ENCODE measurements at places on chromosomes 6 and 20. TPM values are rescaled to one million over a fixed set of nuclear protein-coding genes. Genes with fewer than 3 reads are reported as not detected.

The CCN5 gene
- not detected for total RNA-seq

The VWA7 gene
- total RNA-seq, result 3.2 TPM

The VIP gene
- 0.93 TPM for total RNA-seq

- DNase-seq, result no peak
These were observed 27.0 kb upstream of the ZFAND3 start for GRCh38 chr6:37792457-37793033.

- DNase-seq, result no peak
These were observed 791 bp upstream of the STX11 start for GRCh38 chr6:144149558-144149893.

- DNase-seq, result no peak
These were observed 67.3 kb upstream of the DDR1 start for GRCh38 chr6:30816791-30817739.

DNA sequence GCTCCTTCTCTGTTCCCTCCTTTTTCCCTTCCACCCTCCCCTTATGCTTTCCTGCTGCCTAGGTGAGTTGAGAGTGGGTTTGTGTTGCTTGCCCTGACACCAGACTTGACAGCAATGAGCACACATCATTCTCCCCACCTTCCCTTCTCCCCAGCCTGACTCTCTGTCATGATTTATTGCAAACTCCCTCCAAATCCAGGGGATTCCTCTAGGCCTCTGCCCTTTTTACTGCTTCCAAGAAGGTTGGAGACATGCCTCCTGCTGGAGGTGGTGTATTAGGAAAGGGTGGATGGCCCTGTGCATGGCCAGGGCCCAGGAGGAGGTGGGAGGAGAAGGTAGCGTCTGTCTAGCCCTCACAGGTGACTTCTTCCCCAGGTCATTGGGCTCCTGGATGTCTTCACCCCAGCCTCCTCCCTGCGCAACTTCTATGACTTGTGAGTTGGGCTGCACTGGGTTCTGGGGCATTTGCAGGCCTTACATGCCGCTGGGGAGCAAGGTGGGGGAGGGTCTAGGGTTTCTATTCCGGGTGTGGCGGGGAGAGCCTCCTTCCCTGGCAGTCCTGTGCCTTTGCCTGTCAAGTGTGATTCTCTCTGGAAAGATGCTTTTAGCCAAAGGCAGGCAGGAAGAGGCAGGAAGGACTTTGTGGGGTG lies 2.1 kb downstream of the MAPK13 start:
- no peak for DNase-seq

DNA sequence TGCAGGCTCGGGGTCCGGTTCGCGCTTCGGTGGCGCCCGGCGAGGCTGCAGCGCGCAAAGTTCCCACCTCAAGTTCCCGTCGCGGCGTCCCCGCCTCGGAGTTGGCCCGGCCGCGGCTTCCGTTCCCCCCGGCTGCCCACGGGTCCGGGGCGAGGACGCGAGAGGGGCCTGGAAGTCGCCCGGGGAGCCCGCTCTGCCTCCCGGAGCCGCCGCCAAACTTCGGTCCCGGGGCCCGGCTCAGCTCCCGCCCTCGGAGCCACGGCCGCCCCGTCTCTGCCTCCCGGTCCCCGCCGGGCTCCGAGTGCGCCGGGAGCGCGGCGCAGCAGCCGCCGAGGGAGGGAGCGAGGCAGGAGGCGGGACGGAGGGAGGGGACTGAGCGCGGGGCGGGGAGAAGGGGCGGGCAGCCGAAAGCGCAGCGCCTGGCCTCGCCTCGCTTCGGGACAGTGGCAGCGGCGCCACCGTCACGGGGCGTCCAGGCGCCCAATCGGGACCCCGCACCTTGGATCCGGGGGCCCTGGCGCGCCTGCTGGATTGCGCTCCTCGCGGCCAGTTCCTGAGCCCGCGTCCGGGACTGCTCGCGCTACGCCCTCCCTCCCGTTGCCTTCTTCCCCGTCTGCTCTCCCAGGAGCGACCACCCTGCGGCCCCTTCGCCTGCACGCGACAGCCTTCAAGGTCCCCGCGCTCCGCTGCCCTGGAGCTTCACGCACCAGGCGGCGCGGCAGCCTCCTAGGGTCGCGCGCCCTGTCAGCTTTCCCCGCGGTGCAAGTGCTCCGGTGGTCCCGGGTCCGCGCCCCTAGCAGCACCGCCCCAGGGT lies at the start of gene KCNG1:
Gene KCNG1 (minus strand): TSS at position 305 of the 814 bp plus-strand sequence. CDS start 12,769 bp downstream, outside the sequence.
- peak; percentile 46 for DNase-seq

The LY6G6C gene
- total RNA-seq, result not detected

DNA sequence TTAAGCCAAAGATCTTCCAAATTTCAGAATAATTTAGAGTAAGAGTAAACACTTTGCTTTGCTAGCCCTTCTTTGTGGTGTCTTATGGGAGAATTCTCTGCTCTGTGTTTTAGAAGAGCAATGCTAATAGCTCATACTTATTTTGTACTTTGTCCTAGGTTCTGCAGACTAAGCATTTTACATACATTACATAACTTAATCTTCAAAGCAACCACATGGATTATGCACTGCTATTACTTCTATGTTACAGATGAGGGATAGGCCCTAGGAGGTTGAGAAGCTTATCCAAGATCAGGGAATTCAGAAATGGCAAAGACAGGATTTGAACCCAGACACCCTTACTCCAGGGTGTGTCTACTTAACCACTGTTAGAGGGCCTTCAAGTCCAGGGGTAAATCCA lies 9.8 kb upstream of the CCDC170 start:
- no peak for DNase-seq

DNA sequence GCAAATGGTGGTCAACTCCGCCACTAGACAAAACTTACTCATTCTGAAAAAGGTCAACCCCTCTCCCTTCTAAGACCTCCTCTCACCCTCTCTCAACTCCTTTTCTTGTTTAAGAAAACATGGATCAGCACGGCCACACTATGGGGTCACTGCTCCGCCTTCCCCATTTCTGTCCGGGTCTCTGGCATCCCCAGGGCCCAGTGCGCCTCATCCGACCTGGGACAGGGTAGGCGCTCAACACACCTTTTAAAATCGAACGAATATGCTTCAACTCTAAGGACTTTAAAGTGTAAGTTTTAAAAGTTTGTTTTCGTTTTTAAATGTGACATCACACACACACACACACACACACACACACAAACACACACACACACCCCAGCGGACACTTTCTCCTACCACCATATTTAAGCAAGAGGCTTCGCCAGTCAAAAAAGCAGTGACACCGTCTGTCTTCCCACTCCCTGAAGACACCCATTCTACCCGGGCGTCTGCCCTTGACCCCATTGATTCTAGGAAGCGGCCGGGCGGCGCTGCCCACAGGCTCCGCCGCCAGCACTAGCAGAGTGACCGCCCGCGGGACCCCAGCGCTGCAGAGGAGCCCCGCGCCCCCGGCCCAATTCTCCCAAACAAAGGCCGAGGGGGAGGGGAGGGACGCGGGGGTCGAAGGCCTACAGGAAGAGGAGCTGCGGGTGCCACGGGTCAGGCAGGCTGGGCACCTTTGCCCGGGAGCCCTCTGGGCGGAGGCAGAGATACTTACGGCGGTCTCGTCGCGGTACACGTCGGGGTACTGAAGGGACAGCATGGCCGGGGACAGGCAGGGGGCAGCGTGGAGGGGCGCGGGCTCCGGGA lies 568 bp downstream of the PREP start:
- peak; percentile 16 for DNase-seq

DNA sequence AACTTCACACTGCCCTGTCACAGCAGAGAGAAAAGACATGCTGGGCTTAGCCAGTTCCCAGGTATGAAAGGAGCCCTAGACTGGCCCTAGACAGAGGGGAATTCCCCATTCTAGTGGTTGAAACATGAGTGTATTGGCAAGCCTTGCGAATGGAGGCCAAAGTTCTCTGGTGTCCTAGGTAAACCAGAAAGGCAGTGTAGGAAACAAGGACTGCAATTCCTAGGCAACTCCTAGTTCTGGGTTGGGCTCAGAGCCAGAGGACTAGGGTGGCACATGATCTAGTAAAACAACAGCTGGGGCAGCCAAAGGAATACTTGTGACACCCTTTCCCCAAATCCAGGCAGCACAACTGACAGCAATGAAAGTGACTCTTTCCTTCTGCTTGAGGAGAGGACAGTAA lies 265.0 kb upstream of the EPHA7 start:
- DNase-seq, result no peak
